Hematopoietic multipotent progenitor cell treated with erythropoietin and hydrocortisone succinate and interleukin-3 and kit ligand, for 4 days (in vitro differentiated cells): ENCODE measurements at places on chromosomes 5 and 9.
A peak's percentile ranks its signal among the peaks of the same experiment; 100 is the strongest.

DNA sequence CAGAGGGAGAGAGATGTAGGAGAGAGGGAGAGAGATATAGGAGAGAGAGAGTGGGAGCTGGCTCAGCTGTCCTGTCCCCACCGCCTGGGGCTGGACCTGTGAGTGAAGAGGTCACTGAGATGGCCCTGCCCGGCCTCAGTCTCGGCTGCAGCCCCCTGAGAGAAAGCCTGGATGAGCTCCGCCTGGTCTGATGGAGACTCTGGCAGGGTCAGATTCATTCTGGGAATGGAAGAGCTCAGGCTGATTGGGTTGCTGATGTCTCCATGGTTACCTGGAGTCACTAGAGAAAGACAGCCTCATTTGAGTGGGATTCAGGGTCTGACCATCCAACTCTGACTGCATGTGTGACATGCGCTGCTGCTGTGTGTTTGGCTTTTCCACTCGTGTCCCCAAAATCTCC lies 27.1 kb upstream of the SEMA4D start:
- no peak for DNase-seq

- DNase-seq: no peak
These were observed 130.5 kb upstream of the HAND1 start for GRCh38 chr5:154608531-154609011.

DNA sequence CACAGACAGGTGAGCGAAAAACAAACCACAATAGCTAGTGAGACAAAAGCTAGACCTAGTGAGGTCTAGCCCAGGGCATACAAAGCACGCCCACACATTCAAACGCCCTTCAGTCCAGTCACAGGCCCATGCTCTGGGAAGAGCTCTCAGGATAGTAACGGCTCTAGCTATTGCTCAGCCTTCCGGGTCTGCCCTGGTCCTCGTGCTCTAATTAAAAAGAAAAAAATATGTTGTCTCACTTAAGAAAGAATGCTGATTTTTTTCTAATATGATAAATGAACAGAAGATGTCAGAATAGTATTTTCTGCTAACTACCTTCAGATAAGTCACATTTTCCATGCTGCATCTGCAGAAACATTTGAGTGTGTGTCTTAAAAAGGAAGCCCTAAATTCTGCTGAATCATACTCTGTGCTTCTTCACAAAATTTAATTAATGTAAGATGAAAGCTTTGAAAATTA lies 94.5 kb downstream of the PLPP1 start:
- peak; percentile 71 for DNase-seq

- no peak for DNase-seq
These were observed 77.0 kb upstream of the TMC1 start for GRCh38 chr9:72444435-72444834.

- no peak for DNase-seq
These were observed 724.1 kb upstream of the MEF2C start for GRCh38 chr5:89606939-89607534.

DNA sequence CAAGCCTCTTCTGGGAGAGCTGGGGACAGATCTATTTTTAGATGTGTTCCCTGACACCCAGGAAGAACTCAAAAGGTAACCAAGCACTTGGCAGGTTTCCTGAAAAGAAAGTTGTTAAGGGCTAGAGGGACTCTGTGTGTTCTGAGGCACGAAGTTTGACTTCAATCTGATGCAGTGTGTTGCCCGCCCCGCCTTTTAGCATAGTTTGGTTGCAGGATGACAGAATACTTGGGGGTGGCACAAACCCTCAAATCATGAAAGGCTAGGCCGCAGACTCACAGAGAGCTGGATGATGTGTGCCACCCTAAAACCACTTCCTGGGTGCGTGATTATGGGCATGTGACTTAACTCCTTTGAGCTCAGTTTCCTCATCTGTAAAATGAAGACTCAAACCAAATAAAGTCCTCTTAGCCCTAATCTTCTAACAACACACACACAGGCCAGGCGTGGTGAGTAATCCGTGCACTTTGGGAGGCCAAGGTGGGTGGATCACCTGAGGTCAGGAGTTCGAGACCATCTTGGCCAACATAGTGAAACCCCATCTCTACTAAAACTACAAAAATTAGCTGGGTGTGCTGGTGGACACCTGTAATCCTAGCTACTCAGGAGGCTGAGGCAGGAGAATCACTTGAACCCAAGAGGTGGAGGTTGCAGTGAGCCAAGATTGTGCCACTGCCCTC lies 12.8 kb upstream of the NDFIP1 start:
- peak; percentile 54 for DNase-seq

GRCh38 chr5:132714456-132715307 lies 22.7 kb downstream of the KIF3A start:
- peak; percentile 58 for DNase-seq

DNA sequence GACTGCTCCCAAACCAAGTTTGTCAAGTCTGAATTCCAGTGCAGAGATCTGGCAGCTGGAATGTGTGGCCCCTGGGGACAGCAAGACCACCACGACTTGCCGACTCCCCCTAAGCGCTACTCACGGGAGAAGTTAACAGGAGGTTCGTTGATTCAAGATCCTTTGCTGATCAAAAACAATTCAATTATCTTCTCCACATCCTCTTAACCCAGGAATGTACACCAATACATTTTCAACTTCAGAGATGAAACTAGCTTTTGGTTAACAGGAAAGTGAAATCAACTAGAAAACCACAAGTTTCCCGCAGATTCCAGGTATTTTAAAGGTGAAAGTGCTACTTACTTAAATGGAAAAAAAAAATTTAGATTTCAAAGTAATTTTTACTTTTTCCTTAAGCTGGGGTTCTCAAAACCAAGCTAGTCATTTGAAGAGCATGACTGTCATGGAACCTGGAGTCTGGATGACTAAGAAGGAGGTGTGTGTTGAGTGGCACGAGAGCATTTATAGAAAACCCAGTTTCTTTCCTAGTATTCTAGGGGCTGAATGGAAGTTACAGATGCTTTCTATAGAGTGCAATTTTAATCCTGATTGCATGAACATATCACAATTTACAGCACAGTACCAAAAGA lies 257.5 kb upstream of the PANK3 start:
- DNase-seq: no peak

DNA sequence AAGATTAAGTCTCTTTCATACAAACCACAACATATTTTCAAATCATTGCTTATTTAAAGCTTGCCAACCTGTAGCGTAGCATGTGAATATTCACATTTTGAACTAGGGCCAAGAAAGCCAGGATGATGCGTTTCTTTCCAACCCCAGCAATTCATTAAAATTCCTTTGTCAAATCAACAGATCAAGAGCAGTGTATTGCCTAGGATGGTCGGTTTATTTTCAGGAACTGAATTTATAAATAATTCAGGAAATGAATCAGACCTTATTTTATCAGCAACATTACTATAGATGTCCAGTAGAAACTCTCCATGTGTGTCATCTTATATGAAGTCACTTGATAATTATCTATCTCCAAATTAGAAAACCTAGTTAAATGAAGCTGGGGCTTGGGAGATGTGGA lies 13.2 kb upstream of the AUH start:
- peak; percentile 42 for DNase-seq

GRCh38 chr5:122192497-122193496 lies 63.5 kb downstream of the ZNF474 start:
- peak; percentile 88 for DNase-seq

GRCh38 chr5:10645146-10645545 lies 81.3 kb downstream of the ANKRD33B start:
- no peak for DNase-seq

GRCh38 chr9:77707383-77708063 lies 59.4 kb upstream of the GNA14 start:
- no peak for DNase-seq

DNA sequence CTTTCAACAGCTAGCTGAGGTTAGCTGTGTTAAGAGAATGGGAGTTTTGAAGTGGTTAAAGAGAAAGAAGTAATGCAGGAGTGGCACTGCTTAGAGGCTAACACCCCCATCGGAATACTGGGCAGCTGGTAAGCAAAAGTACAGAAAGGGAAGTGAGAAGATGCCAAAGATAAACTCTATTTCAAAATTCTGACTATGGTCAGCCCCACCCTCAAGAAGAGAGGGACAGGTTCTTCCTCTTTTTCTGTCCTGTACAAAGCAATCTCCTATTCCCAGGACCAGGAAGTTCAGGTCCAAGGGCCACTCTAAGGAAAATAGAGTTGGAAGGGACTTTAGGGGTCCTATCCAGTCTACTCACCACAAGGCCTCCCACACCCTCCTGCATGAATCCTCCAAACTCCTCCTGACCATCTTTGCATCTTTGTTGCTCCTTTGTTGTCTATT lies 45.9 kb upstream of the JAK2 start:
- DNase-seq: peak; percentile 90

- DNase-seq: no peak
These were observed 257.8 kb downstream of the PLK2 start for GRCh38 chr5:58201922-58202648.

GRCh38 chr9:123927625-123928532 lies 2.0 kb downstream of the DENND1A start:
- DNase-seq: peak; percentile 60

DNA sequence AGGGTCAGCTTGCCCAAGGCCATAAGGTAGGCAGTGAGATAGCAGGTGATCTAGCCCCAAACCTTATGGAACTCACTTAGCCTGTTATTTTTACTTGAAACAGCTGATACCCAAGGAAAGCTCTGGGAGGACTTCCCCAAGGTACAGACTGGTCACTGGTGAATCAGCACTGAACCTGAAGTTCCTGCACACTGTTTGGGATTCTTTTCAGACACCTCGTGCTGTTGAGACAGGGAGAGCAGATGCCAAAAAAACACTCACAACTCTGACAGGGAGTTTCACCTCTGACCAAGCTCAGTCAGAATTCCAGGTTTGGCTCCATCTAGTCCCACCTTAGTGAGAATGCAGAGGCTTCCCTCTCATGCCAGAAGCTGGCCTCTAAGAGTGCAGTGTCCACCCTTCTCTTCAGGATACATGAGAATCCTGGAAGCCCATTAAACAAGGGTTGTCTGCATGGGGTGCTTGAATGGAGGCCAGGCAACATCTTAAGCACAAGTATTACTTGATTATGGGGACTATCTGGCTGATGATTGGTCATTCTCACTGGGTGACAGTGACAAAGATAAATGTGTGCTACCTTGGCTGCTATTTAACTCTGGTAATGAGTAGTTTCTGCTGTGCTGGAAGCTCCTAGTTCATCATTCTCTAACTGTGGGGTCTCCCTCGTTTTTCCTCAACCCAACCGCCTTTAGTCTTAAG lies 122.8 kb upstream of the SLIT3 start:
- no peak for DNase-seq

GRCh38 chr5:127685662-127686061 lies 17.5 kb upstream of the CCDC192 start:
- DNase-seq: no peak

DNA sequence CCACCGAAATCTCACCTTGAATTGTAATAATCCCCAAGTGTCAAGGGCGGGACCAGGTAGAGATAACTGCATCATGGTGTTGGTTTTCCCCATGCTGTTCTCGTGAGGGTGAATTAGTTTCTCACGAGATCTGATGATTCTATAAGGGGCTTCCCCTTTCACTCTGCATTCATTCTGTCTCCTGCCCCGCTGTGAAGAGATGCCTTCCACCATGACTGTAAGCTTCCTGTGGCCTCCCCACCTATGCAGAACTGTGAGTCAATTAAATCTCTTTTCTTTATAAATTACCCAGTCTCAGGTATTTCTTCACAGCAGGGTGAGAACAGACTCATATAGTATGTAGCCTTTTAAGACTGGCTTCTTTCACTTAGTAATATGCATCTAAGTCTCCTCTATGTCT lies 128.1 kb upstream of the NR5A1 start:
- no peak for DNase-seq

- no peak for DNase-seq
These were observed 132.0 kb upstream of the C6 start for GRCh38 chr5:41345295-41345694.

DNA sequence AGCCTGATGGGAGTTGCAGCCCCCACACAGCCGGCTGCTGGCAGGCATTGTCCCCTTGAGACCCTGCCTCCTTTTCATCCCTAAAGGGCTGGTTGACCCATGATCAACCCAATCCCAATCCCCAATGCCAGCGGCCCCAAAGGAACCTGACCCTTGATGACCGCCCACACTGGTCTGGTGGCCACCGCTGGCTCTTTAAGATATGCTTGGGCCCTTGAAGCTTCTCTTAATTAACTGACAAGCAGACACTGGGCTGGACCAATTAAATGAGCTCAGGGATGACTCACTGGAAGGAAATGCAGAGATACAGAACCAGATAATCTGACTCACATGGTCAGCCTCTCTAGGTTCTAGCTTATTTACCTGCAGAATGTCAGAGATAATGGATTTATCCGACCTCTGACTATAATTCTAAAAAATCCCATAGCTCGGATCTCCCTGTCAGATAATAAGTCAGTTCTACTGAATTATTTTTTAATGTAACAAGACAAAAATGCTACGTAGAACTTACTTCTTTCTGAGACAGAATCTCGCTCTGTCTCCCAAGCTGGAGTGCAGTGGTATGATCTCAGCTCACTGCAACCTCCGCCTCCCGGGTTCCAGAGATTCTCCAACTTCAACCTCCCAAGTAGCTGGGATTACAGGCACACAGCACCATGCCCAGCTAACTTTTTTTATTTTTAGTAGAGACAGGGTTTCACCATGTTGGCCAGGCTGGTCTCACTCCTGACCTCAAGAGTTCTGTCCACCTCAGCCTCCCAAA lies 11.1 kb upstream of the MLANA start:
- peak; percentile 78 for DNase-seq

GRCh38 chr5:113147101-113147508 lies 170.5 kb downstream of the DCP2 start:
- DNase-seq: no peak

DNA sequence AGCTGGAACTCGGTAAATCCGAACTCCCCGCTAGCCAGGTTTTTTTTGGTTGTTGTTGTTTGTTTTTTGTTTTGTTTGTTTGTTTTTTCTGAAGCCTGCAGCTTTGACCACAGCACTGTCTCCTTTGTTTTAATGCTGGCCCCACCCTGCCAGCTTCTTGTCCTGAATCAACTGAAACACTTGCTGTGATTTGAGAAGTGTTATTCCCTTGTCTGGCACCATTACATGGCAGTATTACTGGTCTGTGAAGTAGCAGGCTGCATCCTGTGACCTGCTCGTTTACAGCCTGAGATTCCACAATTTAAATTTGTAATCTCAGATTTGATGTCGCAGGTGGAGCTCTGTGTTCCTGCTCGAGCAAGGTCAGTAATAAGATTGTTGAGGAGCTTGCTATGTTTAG lies 1.4 kb upstream of the SLC36A2 start:
- no peak for DNase-seq
